ENCODE measurements at places on chromosomes 16 and 17.
A peak's percentile ranks its signal among the peaks of the same experiment; 100 is the strongest.

DNA sequence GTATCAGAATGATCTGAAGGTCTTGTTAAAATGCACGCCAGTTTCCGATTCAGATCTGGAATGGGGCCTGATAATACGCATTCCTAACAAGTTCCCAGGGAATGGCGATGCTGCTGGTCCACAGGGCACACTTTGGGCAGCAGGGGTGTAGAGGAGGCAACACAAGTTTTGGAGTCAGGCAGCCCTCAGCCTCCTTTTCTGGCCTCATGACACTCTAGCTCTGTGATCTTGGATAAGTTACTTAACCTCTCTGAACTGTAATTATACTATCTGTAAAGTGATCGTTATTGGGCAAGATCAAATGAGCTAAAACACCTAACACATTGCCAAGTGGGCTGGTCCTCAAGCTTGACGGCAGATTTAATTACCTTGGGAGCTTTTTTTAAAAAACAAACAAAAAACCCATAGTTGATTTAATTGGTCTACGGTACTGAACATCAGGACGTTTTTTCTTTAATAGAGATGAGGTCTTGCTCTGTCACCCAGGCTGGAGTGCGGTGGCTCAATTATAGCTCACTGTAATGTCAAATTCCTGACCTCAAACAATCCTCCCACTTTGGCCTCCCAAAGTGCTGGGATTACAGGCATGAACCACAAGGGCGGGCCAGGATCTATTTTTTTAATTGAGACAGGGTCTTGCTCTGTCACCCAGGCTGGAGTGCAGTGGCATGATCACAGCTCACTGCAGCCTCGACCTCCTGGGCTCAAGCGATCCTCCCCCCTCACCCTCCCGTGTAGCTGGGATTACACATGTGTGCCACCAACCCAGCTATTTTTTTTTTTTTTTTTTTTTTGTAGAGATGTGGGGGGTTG is 10.0 kb upstream of the MRPS23 start:
- DNase-seq: no peak

- peak; percentile 37 for DNase-seq
These were observed at the start of gene GRIN2C for GRCh38 chr17:74859459-74860228. TSS of gene GRIN2C (minus strand) at chr17:74859885. CDS start at chr17:74855092, 4,793 bp downstream.

DNA sequence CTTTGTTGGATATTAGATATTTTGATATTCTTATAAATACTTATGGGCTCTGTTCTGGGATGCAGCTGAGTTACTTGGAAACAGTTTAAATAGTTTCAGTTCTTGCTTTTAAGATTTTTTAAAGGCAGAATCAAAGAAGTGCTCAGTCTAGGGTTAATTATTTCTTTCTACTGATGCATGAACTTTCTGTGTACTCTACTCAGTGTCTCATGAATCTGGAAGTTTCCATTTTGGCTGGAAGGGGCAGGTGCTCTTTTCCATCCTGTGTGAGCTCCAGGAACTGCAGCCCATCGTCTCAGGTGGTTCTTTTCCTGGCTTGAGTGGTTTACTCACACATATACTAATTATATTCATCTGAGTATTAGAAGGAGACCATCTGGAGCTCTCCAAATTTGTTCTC is 61.1 kb upstream of the CPHXL start:
- DNase-seq: no peak

DNA sequence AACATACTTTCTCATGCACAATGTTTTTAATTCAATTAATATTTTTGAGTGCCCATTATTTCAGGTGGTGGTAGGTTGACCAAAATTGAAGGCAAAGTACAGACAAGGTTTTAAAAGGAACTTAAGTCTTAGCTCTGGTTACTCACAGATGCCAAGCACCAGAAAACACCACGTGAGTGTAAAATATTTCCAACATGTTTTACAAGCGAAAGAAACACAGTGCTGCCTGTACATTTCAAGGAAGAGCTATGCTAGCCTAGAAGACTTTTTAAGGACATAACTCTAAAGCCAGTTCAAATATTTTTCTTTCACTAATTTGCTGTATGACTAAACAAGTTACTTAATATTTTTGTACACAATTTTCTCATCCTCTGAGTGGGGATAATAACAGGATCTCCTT is 736.4 kb upstream of the GOT2 start:
- no peak for DNase-seq

- no peak for DNase-seq
These were observed at the start of gene MFSD6L for GRCh38 chr17:8798846-8799569. TSS of gene MFSD6L (minus strand) at chr17:8799365. CDS start at chr17:8799120, 245 bp downstream.

DNA sequence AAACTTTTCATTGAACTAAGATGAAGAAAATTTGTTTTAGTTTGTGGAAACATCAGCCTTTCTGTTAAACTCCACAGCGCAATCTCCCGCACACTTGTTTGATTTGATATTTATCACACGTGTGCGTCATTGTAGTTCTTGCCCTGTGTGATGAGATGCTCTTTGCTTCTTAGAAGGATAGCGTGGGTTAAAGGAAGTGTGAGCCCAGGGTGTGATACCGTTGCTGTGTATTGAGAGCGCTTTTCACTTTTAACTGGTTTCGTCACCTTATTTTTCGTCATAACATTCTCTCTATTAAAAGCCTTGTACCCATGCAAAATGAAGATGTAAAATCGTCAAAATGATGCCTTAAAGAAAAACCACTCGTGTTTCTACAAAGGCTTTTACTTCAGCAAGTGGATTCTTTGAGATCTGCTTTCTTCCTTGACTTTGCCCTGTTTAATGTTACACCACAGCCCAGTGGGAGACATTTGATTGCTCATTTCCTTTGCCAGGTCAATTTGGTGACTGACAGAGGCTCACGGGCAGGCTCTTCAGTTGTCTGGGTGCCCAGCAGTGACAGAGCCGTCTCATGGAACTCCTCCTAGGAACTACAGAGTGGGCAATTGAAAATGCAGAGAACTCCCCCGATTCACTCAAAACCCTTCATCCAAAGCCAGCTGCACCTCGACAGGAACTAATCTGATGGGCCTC is 61.1 kb downstream of the RPA1 start:
- DNase-seq: peak; percentile 40

DNA sequence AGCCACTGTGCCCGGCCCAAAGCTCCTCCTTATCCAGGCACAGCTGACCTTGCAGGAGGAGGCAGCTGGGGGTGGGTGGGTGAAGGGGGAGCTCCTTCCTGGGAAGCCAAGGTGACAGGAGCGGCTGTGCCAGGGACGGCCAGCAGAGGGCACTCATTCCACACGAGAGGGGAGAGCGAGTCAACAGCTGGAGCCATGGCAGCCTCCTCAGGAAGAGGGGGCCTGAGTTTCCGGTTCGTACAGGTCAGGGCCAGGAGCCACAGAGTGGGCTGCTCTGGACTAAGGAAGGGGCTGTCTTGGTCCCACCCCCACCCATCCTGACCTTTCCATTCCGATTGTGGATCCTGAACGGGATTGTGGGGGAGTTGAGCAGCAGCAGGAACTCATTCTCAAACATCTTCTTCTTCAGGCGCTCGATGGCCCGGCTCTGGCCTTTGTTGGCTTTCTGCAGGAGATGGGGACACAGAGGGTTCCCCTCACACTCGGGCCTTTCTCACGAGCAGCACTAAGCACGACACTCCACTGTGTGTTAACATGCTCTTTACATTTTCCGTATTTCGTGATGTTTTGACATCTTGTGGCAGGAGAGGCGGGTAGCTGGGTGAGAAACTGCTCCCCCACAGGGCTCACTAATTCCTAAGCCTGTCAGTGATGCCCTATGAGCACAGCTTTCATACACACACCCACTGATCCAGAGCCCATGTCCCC is 61.6 kb downstream of the TIMM22 start:
- peak; percentile 41 for DNase-seq

GRCh38 chr16:66444049-66444481 is 17.0 kb downstream of the BEAN1 start:
- no peak for DNase-seq

DNA sequence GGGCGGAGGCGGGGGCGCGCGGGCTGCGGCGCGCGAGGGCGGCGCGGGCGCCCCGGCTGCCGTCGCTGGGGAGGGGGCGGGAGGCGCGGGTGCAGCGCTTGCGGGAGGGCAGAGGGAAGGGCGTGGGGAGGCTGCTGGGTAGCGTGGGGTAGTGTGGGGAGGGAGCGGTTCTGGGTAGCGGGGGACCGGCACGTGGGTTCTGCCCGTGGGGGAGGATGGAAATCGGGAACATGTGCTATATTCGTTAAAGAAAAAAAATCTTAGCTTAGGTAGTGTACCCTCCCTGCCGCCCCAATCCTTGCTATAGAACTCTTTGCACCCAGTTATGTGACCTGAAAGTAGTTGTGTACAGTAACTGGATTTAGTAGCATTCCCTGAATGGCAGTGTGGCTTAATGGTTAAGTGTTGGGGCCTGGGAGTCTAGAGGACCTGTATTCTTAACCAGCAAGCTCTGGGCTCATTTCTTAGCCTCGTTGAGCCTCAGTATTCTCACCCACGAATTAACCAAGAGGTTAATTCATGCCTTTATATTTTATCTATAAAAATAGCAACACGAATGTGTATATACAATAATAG is 646 bp downstream of the RABEP1 start:
- DNase-seq: peak; percentile 54

DNA sequence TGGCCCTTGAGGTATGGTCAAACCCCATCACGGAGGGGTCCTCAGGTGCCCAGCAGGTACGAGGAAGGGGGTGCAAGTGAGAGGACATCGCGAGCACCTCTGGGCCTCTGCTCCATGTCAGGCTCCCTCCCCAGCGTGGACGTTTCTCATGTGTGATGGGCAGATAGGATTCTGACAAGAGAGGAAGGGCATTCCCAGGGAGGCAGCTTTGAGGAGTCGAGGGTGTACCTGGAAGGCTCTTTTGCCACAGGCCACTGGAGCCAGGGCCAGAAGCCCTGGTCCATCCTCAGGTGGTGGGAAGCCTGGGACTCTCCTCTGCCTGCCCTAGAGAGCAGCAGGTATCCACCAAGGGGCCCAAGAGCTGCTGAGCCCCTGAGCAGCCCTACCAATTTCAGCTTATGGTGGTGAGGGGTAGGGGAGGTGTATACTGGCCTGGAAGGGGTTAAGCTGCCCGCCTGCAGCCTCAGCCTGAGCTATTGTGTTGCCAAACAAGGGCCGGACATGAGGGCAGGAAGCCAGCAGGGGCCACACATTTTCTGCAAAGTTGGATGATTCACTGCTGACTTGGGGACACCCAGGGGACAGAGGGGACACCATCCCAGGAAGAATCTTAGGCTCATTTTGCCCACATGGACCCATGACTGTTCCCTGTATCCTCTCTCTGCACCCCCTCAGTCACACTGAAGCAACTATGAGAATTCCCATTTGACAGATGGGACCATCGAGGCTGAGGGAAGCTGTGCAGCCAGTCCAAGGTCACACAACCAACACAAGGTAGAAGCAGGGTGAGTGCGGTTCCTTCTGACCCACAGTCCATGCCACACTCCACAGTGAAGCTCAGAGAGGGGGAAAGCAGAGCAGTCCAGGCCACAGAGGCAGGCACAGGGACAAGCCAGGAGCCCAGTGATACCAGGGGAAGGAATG is 1.7 kb downstream of the CDH5 start:
- DNase-seq: no peak

GRCh38 chr17:51608251-51608933 is 348.0 kb downstream of the UTP18 start:
- no peak for DNase-seq

GRCh38 chr17:75250009-75250471 is 11.4 kb downstream of the GGA3 start:
- peak; percentile 58 for DNase-seq

- DNase-seq: no peak
These were observed 107.2 kb upstream of the CDC42EP4 start for GRCh38 chr17:73419051-73419450.

DNA sequence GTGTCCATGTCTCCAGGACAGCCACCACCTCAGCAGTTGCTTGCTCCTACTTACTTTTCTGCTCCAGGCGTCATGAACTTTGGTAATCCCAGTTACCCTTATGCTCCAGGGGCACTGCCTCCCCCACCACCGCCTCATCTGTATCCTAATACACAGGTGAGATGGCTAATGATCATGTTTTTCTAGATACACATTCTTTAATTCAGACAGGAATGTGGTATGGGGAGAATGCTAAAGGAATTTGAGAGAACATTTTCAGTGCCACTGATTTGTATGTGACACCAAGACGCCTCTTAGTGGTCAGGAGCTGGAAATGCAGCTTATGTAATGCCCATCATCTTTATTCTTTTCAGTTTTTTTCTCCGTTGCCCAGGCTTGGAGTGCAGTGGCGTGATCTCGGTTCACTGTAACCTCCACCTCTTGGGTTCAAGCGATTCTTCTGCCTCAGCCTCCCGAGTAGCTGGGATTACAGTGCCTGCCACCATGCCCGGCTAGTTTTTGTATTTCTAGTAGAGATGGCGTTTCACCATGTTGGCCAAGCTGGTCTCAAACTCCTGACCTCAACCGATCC is 8.9 kb upstream of the RAPGEFL1 start:
- peak; percentile 76 for DNase-seq

- peak; percentile 24 for DNase-seq
These were observed 885 bp upstream of the SLC35B1 start for GRCh38 chr17:49708515-49709183.

- DNase-seq: no peak
These were observed 41.7 kb upstream of the CDRT4 start for GRCh38 chr17:15509095-15509494.

DNA sequence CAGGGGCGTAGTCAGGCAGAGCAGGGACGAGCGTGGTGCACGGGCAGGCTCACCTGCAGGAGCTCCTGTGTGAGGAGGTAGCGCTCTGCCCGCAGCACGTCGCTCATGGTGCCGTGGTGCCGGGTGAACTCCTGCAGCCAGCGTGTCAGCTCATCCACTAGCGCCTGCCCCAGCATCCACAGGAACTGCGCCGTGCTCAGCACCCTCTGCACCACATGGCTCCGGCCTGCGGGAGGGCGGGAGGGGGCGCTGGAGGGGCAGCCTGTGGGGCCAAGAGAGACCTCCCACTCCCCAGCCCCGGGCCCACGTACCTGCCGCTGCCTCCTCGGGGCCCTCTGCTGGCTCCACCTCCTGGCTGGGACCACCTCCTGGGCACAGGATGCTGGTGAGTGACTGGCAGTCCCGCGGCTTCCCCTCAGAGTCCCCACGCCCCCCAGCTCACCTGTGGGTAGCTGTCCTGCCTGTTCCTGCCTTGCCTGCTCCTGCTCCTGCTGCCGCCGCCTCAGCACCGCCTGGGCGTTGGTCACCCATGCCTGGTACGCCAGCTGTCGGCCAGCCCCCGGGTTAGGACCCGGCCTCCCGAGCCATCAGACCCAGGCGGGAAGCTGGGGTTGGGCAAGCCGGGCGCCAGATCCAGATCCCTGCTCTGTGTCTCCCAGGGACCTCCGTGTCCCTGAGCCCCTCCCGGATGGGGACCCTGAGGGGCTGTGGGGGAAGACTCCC is 16.6 kb downstream of the CTU2 start:
- DNase-seq: no peak

- peak; percentile 69 for DNase-seq
These were observed 3.3 kb downstream of the SYNRG start for GRCh38 chr17:37605813-37606505.

- DNase-seq: no peak
These were observed 6.6 kb upstream of the HOXB9 start for GRCh38 chr17:48632579-48633265.

Measured in CD4-positive, alpha-beta T cell treated with Interleukin-21 for 1 hour (primary cell).